ENCODE measurements at places on chromosomes 3 and 15.
A peak's percentile ranks its signal among the peaks of the same experiment; 100 is the strongest.

GRCh38 chr3:32873531-32874130 is 55.8 kb downstream of the TRIM71 start:
- no peaks in the 10 kb centered on the region for H3K4me1 ChIP-seq
- no peaks in the 10 kb centered on the region for H3K36me3 ChIP-seq
- H3K4me3 ChIP-seq, result no peak overlapping the region
- DNase-seq, result no peak
- H3K27ac ChIP-seq, result no peak overlapping the region

GRCh38 chr15:26260517-26261133 is 397.5 kb upstream of the ATP10A start:
- H3K27ac ChIP-seq, result no peak overlapping the region
- DNase-seq, result no peak
- no peaks in the 10 kb centered on the region for H3K27me3 ChIP-seq
- H3K4me1 ChIP-seq, result no peaks in the 10 kb centered on the region
- no peak overlapping the region for H3K4me3 ChIP-seq
- H3K36me3 ChIP-seq, result no peaks in the 10 kb centered on the region

DNA sequence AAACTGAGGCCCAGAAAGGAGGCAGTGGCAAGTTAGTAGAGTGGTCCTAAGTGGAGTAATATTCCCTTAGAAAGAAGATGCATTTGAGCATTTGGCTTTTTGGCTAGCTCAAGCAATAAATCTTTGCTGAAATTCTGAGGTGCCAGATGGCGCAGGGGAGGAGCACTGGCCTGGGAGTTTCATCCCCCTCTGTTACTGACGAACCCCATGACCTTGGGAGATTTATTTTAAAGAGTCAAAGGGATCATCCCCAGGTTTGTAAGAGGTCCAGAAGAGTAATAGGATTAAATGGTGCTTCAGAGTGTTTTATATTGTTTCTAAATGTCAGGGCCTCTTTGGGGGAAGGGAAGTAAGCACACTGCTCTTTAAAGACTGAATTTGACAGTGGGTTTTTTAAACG is 85.1 kb upstream of the PIAS1 start:
- no peak for DNase-seq
- H3K27me3 ChIP-seq, result no peaks in the 10 kb centered on the region
- H3K36me3 ChIP-seq, result no peaks in the 10 kb centered on the region
- H3K27ac ChIP-seq, result no peak overlapping the region

GRCh38 chr3:13077431-13078162 is 4.4 kb upstream of the IQSEC1 start:
- peaks cover 37% of the 10 kb centered on the region for H3K27me3 ChIP-seq
- H3K27ac ChIP-seq, result no peak overlapping the region
- no peak overlapping the region for H3K4me3 ChIP-seq
- peaks cover 3% of the 10 kb centered on the region for H3K4me1 ChIP-seq

DNA sequence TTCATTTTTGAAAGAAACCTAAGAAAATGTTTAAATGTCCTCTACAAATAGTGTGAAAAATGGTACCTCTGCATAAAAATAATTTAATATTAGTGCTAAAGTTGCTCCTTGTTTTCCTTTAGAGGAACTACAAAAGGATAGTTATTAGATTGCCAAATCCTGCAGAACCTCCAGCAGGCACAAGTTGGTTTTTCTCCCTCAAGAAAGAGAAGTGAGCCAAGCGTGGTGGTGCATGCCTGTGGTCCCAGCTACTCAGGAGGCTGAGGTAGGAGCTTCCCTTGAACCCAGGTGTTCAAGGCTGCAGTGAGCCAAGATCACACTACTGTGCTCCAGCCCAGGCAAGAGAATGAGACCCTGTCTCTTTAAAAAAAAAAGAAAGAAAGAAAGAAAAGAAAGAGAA is 85.1 kb upstream of the TSEN2 start:
- H3K4me3 ChIP-seq, result no peak overlapping the region
- no peaks in the 10 kb centered on the region for H3K27me3 ChIP-seq
- H3K4me1 ChIP-seq, result peaks cover 22% of the 10 kb centered on the region
- H3K27ac ChIP-seq, result no peak overlapping the region
- H3K36me3 ChIP-seq, result no peaks in the 10 kb centered on the region
- DNase-seq, result no peak

DNA sequence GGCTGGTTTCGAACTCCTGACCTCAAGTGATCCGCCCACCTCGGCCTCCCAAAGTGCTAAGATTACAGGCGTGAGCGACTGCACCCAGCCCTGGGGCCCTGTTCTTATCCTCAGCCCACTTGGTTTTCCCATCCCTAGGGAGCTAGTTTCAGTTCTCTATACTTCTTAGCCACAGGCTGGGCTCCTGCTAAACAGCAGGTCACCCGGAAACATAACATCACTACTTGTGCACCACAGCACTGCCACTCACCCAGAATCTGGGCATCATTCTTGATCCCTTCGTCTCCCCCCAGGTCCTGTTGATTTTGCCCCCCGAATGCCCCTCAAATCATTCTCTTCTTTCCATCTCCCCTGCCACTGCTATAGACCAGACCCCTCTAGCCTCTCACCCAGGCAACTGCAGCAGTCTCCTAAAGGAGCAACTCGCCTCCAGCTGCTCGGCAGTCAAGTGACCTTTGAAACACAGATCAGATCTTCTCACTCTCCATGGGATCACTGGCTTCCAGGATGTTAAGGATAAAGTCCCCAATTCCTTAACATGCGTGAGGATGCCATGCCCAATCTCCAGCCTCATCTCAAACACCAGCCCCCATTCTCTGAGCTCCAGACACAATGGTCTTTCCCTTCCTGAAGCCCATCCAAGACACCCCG is 5.6 kb upstream of the AP3S2 start:
- H3K36me3 ChIP-seq, result peaks cover 18% of the 10 kb centered on the region
- no peak for DNase-seq
- no peak overlapping the region for H3K4me3 ChIP-seq
- H3K4me1 ChIP-seq, result no peaks in the 10 kb centered on the region

DNA sequence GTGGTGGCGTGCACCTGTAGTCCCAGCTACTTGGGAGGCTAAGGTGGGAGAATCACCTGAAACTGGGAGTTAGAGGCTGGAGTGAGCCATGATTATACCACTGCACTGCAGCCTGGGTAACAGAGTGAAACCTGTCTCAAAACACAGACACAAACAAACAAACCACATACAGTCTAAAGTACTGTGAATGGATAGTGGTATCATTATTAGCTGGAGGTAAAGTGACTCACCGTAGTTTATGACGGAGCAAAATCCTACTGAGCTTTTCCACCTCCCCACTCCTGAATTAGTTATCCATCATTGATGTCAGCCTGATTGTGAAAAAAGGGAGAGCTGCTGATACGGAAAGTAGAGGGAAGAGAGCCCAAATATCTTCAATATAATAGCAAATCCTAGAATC is 3.2 kb upstream of the CNOT10 start:
- no peak for DNase-seq
- H3K27me3 ChIP-seq, result no peaks in the 10 kb centered on the region
- no peak overlapping the region for H3K27ac ChIP-seq
- H3K36me3 ChIP-seq, result no peaks in the 10 kb centered on the region

DNA sequence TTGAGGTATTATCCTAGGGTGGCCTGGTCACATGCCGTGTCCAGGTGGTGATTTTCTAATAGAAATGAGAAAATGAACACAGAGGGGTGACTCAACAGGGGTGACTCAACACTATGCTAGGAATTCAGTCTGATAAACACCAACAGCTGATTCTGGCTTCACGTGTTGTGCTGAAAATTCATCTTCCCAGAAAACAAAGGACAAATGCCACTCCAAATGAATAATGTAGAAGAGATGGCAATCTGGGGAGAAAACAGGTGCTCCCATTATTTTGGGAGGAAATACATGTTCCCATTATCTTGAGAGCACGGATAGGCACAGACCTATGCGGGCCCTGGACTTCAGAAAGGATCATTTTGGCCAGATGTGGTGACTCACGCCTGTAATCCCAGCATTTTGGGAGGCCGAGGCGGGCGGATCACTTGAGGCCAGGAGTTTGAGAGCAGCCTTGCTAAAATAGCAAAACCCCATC is 101.2 kb upstream of the MEX3B start:
- no peaks in the 10 kb centered on the region for H3K27me3 ChIP-seq
- no peak for DNase-seq
- H3K4me3 ChIP-seq, result no peak overlapping the region
- H3K4me1 ChIP-seq, result no peaks in the 10 kb centered on the region
- no peak overlapping the region for H3K27ac ChIP-seq

GRCh38 chr15:51223771-51224229 is 114.6 kb downstream of the CYP19A1 start:
- no peaks in the 10 kb centered on the region for H3K36me3 ChIP-seq
- H3K27ac ChIP-seq, result no peak overlapping the region
- no peaks in the 10 kb centered on the region for H3K4me1 ChIP-seq
- no peaks in the 10 kb centered on the region for H3K27me3 ChIP-seq
- H3K4me3 ChIP-seq, result no peak overlapping the region

DNA sequence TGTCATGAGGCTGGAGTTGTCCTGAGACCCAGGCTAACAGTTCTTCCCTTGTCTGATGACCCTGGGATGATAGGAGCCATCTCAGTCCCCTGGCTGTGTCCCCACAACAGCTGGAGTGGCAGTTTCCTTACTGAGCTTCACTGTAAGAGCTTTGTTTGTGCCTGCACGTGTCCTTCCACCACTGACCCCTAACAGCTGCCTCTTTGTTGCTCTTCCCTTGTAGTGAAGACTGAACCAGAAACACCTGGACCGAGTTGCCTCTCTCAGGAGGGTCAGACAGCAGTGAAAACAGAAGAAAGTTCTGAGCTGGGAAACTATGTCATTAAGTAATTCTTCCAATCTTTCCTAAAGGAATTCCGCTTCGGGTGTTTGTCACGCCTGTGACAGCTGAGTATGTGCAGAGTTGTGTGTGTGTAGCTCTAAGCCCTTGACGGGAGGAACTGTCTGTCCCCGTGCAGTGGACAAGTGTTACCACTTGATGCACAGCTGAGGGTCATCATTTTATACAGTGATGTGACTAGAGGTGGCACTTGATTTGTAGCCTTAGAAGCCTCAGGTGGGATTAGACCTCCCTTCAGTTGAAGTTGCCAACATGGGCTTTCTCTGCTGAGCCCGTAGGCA is 25.0 kb downstream of the MAP6D1 start:
- no peak overlapping the region for H3K4me3 ChIP-seq
- H3K36me3 ChIP-seq, result peaks cover 48% of the 10 kb centered on the region
- no peak for DNase-seq
- no peak overlapping the region for H3K27ac ChIP-seq
- H3K4me1 ChIP-seq, result no peaks in the 10 kb centered on the region

DNA sequence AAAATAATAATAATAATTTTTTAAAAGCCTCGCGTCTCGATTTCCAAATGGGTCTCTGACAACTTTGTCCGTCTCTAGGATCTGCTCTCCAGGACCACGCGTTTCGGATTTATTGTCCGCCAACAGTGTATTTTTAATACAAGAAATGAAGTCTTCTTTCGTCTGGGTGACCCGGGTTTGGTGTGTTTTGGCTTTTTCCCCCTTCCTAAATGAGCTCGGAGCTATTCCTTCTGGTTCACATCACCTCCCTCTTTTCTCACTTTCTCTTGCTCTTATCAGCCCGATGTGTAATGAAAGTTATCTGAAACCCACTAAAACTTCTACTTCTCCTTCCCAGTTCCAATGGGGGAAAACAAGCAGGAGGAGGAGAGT is 516.7 kb downstream of the MECOM start:
- DNase-seq, result no peak
- peaks cover 69% of the 10 kb centered on the region for H3K27me3 ChIP-seq
- H3K36me3 ChIP-seq, result no peaks in the 10 kb centered on the region
- H3K4me3 ChIP-seq, result peak overlapping the region; percentile 64

- DNase-seq, result no peak
- H3K4me1 ChIP-seq, result no peaks in the 10 kb centered on the region
- no peaks in the 10 kb centered on the region for H3K27me3 ChIP-seq
- H3K36me3 ChIP-seq, result no peaks in the 10 kb centered on the region
- H3K27ac ChIP-seq, result no peak overlapping the region
Observed at GRCh38 chr3:62749657-62750056, 125.6 kb downstream of the CADPS start.

GRCh38 chr3:124142389-124142970 is 150.6 kb upstream of the ROPN1 start:
- no peak overlapping the region for H3K4me3 ChIP-seq
- no peaks in the 10 kb centered on the region for H3K4me1 ChIP-seq
- H3K27ac ChIP-seq, result no peak overlapping the region
- H3K27me3 ChIP-seq, result no peaks in the 10 kb centered on the region
